ENCODE measurements at places on chromosomes 6 and 20. TPM values are rescaled to one million over a fixed set of nuclear protein-coding genes. Genes with fewer than 3 reads are reported as not detected.

ENTPD6 gene
- 89.2 TPM for total RNA-seq

WFDC12 gene
- not detected for total RNA-seq

SLC17A3 gene
- total RNA-seq = not detected

GABRR1 gene
- not detected for total RNA-seq

POM121L2 gene
- not detected for total RNA-seq

GRCh38 chr6:90021711-90022110 is 127.4 kb downstream of the GJA10 start:
- DNase-seq = no peak

GRCh38 chr6:142984386-142984785 is 39.4 kb upstream of the HIVEP2 start:
- no peak for DNase-seq

DNA sequence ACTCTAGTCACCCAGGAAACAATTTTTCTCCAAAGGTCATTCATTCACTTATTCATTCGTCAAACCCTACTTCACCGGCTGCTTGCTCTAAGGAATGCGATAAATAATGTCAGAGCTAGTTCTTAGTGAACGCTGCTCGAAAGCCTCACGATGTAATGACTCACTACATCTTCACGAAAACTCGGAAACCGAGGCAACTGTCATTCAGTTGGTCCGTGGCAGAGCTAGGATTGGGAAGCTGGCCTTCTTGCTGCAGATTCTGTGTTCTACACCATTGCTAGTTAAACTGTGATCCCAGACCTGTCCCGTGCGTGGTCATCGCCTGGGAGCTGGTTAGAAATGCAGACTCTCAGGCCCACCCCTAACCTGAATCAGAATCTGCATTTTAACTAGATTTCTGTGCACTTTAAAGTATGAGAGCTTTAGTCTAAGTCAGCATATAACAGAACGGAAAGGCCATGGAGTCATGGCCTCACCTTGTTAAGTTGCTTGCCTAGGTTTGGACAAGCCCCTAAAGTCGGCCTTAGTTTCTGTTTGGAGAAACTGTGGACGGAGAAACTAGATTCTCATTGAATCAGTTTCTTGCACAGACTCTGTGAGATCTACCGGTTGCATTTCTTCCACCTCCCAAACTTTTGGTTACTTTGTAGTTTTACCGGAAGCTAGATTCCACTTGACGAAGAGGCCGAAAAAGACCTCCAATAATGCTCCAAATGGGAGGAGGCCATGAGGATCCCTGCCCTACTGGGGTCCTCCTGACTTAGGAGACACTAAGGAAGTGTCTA is 651 bp upstream of the CCND3 start:
- no peak for DNase-seq

GRCh38 chr6:73903155-73903554 is 207.2 kb downstream of the CD109 start:
- DNase-seq = no peak

DNA sequence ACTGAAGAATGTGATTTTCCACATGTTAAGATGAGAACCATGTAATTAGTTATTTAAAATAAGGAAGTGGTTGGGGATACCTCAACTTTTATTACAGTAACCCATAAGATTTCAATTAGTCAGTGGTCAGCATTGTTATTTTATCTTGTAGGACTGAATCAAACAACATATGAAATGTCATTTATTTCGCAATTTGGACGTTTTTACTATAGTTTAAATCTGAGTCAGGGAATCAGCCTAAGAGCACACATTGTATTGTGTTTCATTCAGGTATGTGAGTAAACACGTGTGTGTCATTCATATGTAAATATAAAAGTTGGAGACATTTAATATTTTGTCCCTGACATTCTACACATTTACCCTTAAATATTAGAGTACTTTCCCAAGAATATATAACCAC is 1418.7 kb downstream of the GRIK2 start:
- DNase-seq = no peak

- no peak for DNase-seq
These were observed 1.0 kb downstream of the SRXN1 start for GRCh38 chr20:651713-652614.

DNA sequence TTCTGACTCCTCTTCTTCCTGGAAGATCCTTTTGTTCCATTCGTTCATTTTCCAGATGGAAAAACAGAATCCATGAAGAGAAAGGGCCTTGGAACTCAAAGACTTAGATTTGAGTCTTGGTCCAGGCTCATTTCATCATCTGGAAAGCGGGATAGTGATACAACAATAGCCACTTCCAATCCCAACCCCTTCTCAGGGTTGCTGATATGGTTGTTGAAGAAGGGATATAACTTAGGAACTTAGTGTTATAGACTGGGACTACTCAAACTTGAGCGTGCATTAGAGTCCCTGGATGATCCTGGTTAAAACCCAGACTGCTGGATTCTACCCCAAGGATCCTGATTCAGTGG is 1.3 kb downstream of the GDAP1L1 start:
- no peak for DNase-seq

DNA sequence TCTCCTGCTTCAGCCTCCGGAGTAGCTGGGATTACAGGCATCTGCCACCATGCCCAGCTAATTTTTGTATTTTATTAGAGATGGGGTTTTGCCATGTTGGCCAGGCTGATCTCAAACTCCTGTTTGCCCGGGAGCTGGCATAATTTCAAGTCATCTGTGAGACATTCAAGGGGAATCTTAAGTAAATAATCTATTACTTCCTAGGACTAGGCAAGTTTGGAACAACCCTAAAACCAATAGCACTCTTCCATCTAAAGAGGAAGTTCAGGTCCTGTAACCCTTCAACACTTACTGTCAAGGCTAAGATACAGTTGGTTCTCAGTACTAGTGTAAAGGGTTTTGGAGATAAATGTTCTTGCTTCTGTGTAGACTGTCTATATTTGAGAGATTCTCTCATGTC is 267.8 kb upstream of the IRAK1BP1 start:
- DNase-seq = no peak

DNA sequence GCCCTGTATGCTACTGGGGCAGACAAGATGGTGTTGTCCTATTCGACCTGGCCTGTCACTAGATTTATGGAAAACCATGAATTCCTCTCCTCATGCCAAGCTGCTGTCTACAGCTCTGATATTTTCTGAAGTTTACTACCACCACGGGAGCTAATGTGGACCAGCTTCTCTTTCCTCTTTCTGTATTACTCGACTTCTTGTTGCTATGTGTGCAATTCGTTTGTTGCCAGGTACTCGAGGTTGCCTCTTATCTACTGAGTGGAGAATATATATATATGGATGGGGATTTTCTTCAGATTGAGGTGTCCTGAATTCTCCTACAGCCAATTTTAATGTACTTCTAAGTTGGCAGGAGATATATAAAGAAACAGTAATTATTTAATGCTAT is 34.7 kb downstream of the MAN1A1 start:
- no peak for DNase-seq

DNA sequence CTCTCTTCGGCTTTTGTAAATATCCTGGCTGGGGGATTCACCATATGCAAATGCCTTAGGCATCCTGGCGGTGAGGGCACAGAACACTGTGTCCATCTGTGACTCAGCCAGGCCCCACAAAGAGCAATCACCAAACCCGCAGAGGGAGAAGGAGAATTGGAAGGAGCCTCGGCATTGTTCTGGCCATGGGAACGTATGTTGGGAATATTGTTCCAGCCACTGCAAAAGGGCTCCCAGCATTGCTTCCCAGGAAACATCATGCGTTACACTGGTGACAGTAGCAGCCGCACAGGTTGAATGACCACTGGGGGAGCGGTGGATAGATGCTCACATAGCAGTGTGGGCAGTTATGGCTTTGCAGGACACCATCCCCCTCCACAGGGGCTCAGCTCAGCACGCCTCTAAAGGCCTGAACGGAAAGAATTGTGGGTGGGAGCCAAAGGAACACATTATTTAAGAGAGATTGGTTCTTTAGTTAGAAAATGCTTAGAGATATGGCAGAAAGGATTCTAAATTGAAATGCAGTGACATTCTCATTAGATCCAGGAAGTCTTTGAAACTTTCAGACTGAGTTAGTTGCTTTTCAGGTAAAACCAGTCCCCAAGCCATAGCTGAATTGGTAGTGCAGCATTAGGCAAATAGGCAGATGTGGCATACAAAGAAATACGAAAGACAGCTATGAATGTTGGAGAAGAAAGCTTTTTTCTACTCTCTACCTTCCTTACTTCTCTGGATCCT is 104.3 kb downstream of the RNF144B start:
- DNase-seq = no peak

DNA sequence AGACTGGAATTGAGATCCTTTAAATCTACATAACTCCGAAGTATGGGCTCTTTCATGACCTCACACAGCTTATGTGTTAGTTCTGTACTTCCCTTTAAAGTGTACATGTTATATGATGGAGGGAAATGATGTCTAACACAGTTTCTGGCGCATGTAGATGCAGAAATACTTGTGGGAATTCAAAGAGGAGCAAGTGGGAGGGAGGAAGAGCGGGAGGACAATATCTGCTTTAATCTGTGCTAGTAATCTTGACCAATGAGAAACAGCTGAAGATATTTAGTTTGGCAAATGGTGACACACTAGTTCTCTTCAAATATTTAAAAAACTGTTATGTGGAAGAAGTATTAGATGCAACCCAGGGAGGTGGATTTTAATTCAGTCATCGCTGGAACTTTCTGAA is 62.9 kb upstream of the PLEKHG1 start:
- DNase-seq = no peak

GRCh38 chr20:57425150-57426013 is 34.2 kb downstream of the RBM38 start:
- no peak for DNase-seq

DNA sequence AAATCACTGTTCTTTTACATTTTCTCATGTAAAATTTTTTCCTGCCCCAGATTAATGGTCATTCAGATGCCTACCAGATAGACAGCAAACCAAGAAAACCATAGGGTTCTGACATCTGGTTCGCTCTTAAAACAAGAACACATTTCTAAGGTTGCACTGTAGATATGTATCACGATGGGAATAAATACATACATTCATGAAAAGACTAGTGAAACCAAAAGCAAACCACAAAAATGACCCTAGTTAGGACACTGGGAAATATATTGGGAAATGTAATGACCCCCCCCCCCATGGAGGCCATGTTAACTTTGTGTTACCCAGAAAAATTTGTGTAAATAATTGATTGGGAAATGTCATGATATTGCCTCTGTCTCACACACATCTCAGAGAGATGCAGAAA is 37.5 kb downstream of the MTFR2 start:
- no peak for DNase-seq

- peak; percentile 3 for DNase-seq
These were observed 710 bp downstream of the BTBD9 start for GRCh38 chr6:38638941-38639497.

DNA sequence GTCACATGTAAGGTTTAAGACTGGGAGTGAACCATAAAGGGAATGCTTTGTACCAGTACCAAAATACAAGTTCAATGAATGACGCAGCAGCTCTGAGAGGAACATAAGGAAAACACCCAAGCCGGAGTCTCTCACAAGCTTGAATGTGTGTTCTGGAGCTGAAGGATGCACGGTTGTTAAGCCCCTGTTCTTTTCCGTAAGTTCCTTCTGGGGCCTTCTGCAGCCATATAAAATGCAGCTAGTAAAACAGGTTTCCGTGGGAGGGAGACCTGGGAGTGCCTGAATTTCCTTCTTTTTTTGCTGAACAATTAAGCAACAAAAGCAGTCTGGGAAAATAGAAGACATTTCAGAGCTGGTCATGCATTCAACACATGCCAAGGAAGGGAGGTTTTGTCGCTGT is 73.2 kb upstream of the JAG1 start:
- no peak for DNase-seq

- no peak for DNase-seq
These were observed 5.6 kb downstream of the VGLL2 start for GRCh38 chr6:117270843-117271507.

DNA sequence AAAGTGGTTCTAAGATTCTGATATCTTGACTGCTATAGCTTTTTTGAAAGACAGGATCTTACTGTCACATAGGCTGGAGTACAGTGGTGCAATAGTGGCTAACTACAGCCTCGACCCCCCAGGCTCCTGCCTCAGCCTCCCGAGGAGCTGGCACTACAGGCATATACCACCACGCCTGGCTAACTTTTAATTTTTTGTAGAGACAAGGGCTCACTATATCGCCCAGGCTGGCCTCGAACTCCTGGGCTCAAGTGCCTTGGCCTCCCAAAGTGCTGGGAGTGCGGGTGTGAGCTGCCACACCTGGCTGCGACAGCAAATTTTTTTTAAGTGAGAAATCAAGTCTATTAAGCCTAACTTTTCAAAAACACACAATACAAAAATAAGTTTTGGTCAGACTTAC is 106.6 kb downstream of the NOL4L start:
- no peak for DNase-seq

DNA sequence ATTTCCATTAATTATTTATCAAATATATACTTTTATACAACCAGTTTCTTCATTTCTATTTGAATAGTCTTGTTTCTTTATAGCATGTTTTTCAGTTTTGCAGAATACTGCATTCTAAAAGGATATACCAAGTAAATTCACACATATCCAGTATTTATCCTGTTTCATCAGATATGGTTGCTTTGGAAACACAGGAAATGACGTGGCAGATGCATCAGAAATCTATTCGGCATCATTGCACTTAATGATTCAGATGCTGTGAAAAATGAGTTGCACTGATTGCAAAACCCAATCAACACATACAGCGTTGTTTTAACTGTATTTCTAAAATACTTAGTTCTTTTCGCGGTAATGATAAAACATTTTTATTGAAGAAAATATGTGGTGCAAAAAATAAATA is 594.9 kb downstream of the CDH26 start:
- DNase-seq = no peak

- DNase-seq = no peak
These were observed 23.0 kb downstream of the RALY start for GRCh38 chr20:34016736-34017135.

- DNase-seq = no peak
These were observed 8.6 kb upstream of the ACAT2 start for GRCh38 chr6:159753081-159753872.

GRCh38 chr6:13615792-13616120 is 621 bp downstream of the NOL7 start:
- DNase-seq = no peak

DNA sequence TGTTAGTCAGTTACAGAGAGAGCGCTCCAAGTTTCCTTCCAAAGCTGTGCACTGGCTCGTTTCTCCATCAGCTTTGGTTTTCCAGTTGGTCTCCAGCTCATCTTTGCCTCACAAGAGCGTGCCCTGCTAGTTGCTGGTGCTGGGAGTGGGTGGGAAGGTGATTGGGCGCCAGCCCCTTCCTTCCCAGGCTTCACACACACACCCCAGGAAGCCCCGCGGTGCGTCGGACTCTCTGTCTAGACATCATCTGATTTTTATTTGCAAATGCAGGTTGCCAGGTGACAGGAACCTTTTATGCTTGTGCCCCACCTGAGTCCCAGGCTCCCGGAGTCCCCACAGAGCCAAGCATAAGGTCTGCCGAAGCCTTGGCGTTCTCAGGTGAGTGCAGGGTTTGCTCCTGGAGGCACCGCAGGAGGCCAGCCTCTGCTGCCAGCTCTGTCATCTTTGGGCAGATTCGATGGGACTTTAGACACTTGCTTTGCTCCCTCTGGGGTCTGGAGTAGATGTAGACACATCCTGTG is 7.1 kb downstream of the IRF4 start:
- DNase-seq = no peak

GRCh38 chr6:163133017-163133416 is 281.5 kb upstream of the QKI start:
- DNase-seq = no peak

GRCh38 chr6:15773806-15774410 is 111.1 kb upstream of the DTNBP1 start:
- no peak for DNase-seq
